ENCODE measurements at places on chromosomes 6 and 20. TPM values are rescaled to one million over a fixed set of nuclear protein-coding genes. Genes with fewer than 3 reads are reported as not detected.

- DNase-seq = no peak
Measured at GRCh38 chr6:140079328-140079727, 704.9 kb upstream of the CITED2 start.

- no peak for DNase-seq
Measured at GRCh38 chr6:116458264-116458663, 2.9 kb upstream of the CALHM6 start.

The VSX1 gene
- total RNA-seq = not detected

- no peak for DNase-seq
Measured at GRCh38 chr20:50269091-50270033, 78.7 kb downstream of the CEBPB start.

DNA sequence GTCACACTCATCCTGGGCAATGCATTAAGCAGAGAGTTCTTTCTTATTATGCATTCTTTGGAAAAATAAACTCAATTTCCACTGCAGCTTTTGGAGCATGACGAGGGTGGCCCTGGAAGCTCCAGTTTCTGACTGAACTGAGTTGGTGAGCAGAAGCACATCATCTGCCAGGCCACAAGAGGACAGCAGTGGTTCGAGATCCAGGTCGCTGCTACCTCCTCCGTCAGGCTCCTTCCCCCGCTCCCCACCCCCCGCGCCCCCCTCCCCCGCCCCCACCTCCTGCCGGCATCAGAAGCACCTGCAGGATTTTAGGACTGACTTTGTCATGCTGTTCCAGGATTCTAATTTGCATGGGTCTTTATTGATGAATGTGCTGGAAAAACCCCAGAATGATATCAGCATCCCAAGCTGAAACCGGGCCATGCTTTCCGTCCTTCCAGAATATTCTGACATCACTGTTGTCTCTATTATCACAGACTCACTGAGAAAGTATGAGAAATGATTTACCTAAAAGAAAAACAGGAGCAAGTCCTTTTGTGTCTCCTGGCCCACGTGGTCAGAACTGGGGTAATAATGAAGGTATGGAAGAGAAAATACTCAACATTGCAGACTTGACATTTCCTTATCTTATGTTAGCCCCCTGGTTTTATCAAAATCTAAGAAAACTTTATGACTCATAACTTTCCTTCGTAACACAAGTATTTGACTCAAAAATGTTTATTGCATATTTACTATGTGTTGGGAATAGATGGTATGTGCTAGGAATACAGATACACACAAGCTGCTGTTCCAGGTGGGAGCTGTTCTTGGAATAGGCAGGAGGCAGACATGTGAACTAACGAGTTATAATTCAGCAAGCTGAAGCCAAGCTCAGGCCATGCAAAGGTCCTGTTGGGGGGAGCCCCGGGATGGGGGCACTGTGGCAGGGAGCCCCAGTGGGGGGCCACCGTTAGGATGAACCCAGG lies 220.2 kb upstream of the EXOC2 start:
- DNase-seq = no peak

Measured in osteocyte (in vitro differentiated cells).